SIG-M5 (cell line): ENCODE measurements at places on chromosomes 1 and 21.

- DNase-seq: peak; percentile 45
Observed at GRCh38 chr1:201883786-201884185, 4.9 kb upstream of the SHISA4 start.

DNA sequence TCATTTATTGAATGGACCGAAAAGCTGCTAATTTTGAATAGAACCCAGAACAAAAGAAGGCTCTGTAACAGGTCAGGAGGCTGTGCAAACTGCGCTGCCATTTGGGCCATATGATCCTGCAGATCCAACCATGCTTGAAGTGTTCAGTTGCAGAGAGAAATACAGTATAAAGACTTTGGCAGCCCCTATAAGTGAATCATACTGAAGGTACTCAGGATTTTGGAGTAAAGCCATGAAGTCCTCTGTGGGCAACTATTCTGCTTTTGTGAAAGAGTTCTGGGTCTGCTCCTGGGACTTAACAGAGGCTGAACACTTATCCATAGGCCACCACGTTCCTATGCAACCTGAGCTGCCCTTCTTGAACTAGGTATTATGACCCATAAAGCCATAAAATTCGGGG lies 1613.6 kb upstream of the PRMT6 start:
- DNase-seq: no peak

DNA sequence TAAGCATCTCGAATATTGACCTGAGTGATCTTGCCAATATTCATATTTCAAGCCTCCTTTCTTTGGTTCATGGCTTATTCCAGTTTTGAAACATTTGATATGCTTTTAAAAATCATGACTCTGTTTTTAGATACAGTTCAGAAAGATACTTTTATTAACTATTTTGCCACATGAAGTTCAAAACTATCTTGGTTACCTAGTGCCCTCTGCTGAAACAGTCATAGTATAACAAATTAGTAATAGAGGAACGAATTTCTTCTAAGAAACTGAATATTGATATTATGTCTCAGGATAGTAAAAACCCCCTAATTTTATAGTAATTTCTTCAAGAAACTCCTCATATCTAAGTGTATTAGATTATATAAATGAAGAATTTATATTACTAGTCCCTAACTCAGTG lies 52.6 kb upstream of the RC3H1 start:
- DNase-seq: no peak

DNA sequence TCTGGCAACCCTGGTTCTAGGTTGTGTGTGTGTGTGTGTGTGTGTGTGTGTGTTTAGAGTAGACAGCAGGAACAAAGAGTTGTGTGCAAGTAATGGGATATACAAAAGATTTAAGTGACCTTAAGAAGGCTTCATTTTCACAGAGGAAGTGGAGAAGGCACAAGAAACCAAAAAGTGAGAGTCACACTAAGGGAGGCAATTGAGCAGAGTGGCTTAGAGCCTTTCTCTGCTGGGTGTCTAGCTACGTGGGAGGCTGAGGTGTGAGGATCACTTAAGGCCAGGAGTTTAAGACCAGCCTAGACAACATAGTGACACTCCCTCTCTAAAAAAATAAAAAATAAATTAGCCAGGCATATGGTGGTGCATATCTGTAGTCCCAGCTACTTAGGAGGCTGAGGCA lies 44.4 kb upstream of the HAO2 start:
- no peak for DNase-seq

GRCh38 chr1:212587888-212588510 lies 20.6 kb upstream of the ATF3 start:
- DNase-seq: no peak

GRCh38 chr1:180724055-180724454 lies 92.2 kb downstream of the XPR1 start:
- DNase-seq: no peak

DNA sequence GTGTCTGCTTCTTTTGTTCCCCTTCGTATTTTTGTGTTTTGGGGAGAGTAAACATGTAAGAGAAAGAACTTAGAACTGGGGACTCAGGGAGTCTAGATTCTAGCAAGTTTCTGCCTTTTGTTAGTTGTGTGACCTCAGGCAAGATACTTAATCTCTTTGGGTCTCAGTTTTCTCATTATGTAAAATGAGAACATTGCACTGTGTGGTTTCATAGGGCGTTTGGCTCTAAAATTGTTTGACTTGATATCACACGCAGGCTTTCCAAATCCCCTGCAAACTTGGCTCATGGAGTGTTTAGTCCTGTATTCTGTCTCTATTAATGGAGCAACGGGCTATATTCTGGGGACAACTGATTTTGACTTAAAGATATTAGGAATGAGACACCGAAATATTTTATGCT lies 57.7 kb downstream of the NTNG1 start:
- no peak for DNase-seq
